ENCODE measurements at places on chromosomes 7 and 10.
A peak's percentile ranks its signal among the peaks of the same experiment; 100 is the strongest.

GRCh38 chr10:28095791-28096378 lies 97.0 kb upstream of the ODAD2 start:
- DNase-seq, result no peak

- DNase-seq, result no peak
Observed at GRCh38 chr10:52483587-52483986, 169.5 kb downstream of the DKK1 start.

GRCh38 chr10:117673230-117674010 lies 130.9 kb downstream of the EMX2 start:
- DNase-seq, result no peak

DNA sequence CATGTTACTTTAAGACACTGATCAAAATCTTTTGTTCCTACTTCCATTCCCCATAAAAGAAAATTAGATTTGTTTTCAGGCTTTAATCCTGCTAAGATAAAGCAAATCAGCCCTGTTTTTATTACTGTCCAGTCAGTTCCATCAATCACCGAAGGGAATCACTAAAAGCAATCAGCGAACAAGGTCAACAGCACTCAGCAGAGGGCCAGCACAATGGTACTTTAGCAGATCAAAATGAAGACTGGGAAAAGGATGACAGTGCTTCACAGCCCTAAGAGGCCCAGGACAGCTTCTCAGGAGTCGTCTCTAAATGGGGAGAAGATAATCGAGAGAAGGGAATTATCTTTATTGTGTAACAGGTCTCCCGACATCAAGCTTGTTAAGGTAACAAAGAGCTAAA lies 32.7 kb downstream of the SEM1 start:
- no peak for DNase-seq

GRCh38 chr7:28433699-28434219 lies 21.4 kb downstream of the CREB5 start:
- no peak for DNase-seq

DNA sequence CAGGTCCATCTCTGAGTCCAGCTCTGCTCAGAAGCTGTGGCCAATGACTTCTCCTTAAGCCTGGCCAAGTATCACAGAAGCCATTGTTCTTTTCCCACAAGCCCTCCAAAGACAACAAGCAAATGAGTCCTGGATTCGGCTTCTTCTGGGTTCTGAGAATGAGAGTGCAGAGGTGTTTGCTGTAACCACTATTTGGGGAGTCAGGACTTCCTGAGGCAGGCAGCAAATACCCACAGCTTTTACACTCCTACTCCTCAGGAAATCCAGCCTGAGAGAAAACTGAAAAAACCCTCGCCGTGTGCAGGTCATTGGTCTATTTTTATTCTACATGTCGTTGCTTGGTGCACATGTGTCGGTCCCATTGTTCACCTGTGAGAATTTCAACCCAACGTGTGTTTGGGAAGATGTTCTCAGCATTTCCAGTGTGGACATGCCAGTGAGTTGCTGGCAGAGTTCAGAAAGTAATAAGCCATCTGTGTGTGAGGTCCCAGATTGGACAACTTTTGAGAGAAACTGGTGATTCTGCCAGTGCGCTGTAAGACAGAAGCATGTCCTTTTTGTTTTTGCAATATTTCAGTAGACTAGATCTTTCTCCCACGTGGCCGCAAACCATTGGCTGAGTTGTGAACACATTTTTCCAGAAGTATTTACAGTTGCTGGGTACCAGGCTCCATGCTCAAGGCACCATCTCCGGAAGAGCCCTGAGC lies 121.6 kb upstream of the LYZL2 start:
- no peak for DNase-seq

DNA sequence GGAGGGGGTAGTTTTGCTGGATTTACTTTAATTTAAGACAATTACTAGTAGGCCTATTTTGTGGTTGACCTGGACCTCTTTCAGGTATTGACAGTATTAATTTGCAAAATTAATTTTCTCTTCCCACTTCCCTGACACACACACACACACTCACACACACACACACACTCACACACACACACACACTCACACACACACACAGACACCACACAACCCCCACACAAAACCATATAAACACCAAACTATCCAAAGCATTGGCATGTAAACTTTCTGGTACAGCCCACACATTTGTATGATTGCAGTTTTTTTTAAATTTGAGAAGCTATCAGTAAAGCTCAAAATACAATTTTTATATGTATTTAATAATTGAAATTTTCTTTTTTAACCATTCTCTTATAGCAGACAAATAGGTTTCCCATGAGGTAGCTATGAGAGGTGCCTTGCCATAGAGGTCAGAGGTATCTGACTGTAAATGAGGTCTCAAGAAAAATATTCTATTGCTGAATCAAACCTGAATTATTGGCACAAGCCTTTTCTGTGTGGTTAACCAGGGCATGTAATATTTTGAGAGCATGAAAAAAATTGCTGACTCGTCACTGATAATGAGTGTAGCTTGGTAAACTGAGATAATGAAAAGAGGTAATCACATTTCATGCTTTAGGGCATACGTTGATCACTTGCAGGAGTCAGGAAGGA lies 306.5 kb downstream of the GATA3 start:
- DNase-seq, result no peak

DNA sequence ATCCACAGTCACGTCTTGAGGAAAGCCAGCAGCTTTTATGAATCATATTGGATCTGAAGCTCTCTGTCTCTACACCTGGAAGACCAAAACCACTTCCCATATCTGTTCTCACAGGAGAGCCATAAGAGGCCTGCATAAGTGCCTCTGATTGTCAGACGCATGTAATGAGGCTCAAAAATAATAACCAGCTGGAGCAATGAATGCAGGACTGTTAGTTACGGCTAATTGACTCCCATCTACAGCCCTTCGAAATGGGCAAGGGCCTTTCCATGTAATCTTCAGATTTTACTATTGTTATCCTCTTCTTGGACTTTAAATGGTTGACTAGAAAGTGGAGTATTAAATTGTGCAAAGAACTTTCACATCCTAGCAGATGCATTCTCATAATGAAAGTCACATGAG lies 4.4 kb upstream of the SEMA3C start:
- no peak for DNase-seq

DNA sequence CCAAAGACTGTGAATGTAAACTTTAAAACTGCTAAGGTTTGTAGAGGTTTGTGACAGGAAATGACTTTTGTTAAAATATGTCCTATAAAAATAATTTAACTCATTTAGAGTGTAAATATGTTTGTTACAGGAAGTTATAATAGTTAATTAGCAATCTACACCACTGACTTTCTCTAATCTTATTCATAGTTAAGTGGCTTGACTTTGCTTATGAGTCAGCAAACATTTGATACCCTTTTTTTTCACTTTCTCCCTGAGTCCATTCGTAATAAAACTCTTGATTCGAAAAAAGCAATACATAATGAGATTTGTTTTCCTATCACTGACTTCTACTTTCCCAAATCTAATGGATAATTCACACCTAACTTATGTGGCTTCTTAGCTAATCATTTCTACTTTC lies 317.7 kb upstream of the SEMA3C start:
- DNase-seq, result no peak

DNA sequence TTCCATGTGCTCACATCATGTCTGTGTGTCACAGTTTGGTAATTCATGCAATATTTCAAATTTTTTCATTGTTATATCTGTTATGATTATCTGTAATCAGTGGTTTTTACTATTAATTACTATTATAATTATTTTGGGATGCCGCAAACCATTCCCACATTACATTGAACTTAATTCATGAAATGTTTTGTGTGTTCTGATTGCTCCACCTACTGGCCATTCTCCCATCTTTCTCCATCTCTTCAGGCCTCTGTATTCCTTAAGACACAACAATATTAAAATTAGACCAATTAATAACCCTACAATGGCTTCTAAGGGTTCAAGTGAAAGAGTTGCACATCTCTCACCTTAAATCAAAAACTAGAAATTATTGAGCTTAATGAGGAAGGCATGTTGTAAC lies 398.5 kb downstream of the PCDH15 start:
- peak; percentile 39 for DNase-seq

DNA sequence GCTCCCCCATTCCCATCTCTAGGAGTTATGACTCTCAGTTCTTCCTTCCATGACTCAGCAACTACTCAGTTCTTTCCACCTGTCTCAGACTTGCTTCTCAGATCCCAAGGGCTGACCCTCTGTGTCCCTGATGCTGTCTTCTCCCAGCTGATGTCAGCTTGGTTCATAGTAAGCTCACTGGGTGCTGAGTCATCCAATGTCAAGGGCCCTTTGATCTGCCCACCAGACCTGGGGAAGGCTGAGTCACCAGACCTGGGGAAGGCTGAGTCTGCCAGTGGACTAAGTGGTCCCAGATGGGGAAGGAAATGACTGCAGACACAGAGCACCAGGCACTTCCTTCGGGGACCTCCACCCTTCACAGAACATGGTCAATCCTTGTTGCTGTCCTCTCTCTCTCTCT lies 76.1 kb upstream of the ZEB1 start:
- peak; percentile 4 for DNase-seq

- no peak for DNase-seq
Observed at GRCh38 chr7:92843034-92843760, 6.8 kb upstream of the CDK6 start.

DNA sequence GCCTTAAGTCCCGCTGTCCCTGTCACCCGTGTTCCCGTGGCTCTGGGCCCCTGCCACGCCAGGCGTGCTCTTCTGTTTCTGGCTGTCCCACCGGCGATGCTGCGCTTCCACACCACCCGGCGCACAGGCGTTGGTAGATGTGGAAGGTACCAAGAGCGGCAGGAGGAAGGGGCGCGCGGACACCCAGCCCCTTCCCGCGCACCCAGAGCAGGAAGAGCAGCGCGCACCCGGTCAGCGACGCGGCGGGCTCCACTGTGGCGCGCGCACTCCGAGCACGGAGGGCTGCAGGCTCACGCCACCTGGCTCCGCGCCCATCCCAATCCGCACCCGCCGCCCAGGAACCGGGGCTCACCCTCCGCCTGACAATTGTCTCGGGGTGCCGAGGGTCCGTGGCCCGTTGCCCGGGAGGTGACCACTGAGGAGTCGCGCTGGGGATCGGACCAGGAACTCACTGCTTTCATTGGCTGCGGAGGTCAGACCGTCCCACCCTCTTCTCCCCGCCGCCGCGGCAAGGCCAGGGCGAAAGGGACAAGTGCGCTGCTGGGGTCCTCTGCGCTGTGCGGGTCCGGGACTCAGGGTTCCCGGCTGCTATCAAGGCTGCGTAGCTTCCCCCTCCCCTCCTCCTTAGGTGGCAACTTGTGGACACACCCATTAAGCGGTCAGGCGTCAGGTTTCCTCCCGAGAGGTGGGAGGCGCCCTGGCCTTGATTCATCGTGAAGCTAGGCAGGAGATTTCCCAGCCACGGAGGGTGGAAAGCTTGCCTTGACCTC lies 121.6 kb upstream of the ZNF92 start:
- DNase-seq, result no peak

DNA sequence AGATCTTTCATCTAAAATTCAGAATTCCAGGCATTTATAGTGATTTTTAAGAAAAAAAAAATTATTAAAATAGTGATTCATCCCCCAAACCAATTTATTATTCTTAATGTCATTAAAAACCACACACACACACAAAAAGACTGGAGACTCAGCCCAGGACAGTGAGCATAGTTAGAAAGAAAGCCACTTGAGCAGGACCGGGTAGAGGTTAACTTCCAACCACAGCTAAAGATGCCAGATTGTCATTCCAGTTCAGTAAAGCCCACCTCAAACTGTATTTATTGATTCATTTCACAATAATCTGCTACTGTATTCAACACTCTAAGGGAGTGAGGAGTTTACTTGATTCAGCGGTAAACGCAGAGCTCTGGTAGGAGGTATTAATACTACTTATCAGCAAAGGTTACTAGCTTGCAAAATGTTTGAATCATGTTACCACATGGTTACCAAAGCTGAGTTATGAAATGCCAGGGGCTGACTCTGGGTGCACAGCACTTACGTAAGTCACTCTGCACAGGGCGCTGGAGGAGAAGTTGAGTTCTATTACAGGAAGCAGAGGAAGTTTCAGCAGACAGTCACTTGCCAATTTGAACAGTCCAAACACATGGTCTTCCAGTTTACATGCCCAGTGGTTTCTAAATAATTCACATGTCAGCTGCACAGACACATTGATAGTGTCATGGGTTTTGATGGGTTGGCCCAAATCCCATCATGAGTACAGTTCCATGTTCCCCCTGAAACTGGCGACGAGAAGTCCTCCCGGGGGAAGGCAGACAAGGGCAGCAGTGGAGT lies 64.6 kb downstream of the KLF6 start:
- peak; percentile 70 for DNase-seq

- DNase-seq, result peak; percentile 41
Observed at GRCh38 chr7:149773446-149774236, at the start of gene ZNF467. TSS of gene ZNF467 (minus strand) at chr7:149773588. CDS start at chr7:149771032, 2,556 bp downstream.

- no peak for DNase-seq
Observed at GRCh38 chr7:118040562-118040961, 143.4 kb upstream of the LSM8 start.

- DNase-seq, result no peak
Observed at GRCh38 chr7:34851431-34851830, 185.9 kb downstream of the DPY19L1 start.

GRCh38 chr10:14585287-14586193 lies 189.2 kb downstream of the FAM107B start:
- no peak for DNase-seq

DNA sequence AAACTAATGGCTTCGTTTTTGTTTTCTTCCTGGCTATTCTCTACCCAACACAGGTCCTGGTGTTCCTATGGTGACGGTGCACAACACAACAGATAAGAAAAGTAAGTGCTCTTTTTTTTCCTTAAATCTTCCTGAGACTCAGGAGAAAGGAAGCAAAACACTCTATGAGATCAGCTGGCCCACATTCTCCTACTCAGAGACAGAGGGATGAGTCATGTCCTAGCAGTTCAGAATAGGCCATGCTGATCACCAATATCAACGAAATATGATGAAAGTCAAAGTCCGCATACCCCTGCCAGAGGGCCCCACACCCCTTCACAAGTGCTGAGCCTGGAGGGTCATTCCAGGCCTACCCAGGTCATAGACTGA lies 149.2 kb downstream of the PAXIP1 start:
- DNase-seq, result no peak

GRCh38 chr10:71419750-71420149 lies 23.0 kb downstream of the CDH23 start:
- DNase-seq, result no peak

Measured in globus pallidus (tissue), 1 donor.